ENCODE measurements at places on chromosomes 16 and 17. TPM values are rescaled to one million over a fixed set of nuclear protein-coding genes. Genes with fewer than 3 reads are reported as not detected.

- DNase-seq = no peak
- H3K36me3 ChIP-seq = peaks cover 4% of the 10 kb centered on the region
- peaks cover 40% of the 10 kb centered on the region for H3K27me3 ChIP-seq
- no peak overlapping the region for H3K27ac ChIP-seq
Observed at GRCh38 chr17:79933863-79934652, 94.8 kb upstream of the CBX4 start.

DNA sequence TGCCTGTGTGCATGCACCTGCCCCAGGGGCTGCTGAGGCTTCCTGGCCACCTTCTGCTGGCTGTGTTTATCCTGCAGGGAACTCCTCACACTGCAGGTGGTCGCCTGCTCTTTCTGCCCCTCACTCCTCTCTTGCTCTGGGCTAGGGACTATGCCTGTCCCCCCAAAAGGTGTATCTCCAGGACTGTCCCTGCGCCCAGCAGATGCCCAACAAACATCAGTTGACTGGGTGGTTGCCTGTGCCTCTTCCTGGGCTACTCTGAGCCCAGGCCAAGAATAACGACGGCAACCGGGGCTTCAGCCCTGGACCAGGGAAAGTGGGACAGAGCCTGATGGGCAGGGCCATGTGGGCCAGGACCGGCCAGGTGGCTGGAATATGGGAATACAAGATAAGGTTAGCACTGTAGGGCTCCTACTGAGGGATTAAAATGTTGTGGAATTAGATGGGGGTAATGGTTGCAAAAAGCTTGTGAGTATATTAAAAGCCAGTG lies 55.4 kb downstream of the VAC14 start:
- H3K27ac ChIP-seq = peak overlapping the region; percentile 73
- DNase-seq = no peak
- H3K27me3 ChIP-seq = no peaks in the 10 kb centered on the region
- peaks cover 59% of the 10 kb centered on the region for H3K4me1 ChIP-seq

Gene KRTAP4-6
- total RNA-seq = not detected

Gene TANC2
- total RNA-seq = 82.4 TPM

Gene IL34
- total RNA-seq = 64.2 TPM

Data from suprapubic skin (tissue), 4 donors.